NT2/D1 (cell line): ENCODE measurements at places on chromosomes 16 and 17.

DNA sequence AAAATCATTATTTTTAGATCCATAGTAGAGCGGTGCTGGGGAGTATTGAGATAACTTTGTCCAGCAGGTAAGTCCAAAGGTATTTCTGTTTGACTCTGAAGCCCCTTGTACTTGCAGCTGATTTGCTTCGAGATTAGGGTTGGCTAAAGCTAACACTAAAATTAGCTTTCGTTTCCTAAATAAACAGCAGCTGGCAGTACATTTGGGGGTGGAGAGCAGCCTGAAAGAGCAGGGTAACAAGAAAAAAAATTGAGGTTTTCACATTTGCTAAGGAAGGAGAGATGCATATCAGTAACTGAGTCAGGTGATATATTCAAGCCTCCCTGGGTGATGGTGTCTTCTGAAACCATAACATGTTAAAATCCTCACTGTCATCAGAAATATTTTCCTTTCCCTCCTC lies 37.4 kb upstream of the TMC5 start:
- DNase-seq = no peak

- DNase-seq = no peak
Measured at GRCh38 chr16:7343243-7343642, 10.6 kb downstream of the RBFOX1 start.

DNA sequence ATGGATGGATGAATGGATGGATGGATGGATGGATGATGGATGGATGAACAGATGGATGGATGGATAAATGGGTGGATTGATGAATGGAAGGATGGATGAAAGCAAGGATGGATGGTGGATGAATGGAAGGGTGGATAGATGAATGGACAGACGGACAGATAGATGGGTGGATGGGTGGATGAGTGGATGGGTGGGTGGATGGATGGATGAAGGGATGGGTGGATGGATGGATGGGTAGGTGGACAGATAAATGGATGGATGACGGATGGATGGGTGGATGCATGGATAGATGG lies 14.9 kb downstream of the SRL start:
- no peak for DNase-seq

DNA sequence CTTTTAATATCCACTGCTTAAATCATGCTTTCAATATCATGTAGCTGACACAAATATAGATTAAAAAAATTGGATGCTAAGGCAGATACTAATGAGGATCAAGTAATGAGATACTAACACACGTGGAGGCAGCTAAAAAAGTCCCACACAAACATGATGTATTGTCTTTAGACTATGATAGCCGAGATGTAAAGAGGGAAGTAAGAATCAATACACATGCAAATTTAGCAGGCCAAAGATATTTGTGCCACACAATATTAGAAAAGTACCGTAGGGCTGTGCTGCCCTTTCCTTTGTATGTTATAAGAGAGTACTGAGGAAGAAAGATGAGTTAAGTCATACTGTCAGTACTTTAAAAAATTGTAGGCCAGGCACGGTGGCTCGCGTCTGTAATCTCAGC lies 51.4 kb upstream of the STAC2 start:
- no peak for DNase-seq

- DNase-seq = no peak
Measured at GRCh38 chr16:87572959-87573358, 29.3 kb upstream of the JPH3 start.

- DNase-seq = no peak
Measured at GRCh38 chr17:36994438-36994837, 45.7 kb downstream of the AATF start.

DNA sequence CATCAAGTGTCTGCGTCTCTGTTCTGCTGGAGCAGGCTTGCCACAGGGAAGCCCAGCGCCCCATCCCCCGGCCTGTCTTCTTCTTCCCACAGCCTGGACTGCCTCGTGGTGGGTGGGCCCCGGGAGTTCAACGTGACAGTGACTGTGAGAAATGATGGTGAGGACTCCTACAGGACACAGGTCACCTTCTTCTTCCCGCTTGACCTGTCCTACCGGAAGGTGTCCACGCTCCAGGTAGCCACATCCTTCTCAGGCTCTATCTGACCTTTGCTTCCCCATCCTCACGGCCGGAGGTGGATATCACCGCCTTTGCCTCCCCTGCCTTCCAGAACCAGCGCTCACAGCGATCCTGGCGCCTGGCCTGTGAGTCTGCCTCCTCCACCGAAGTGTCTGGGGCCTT lies 29.8 kb upstream of the ITGAX start:
- no peak for DNase-seq

GRCh38 chr16:56860226-56861020 lies 4.6 kb upstream of the SLC12A3 start:
- no peak for DNase-seq

- no peak for DNase-seq
Measured at GRCh38 chr16:16928532-16929109, 542.1 kb downstream of the XYLT1 start.

GRCh38 chr16:89805136-89805905 lies 11.1 kb downstream of the FANCA start:
- no peak for DNase-seq

DNA sequence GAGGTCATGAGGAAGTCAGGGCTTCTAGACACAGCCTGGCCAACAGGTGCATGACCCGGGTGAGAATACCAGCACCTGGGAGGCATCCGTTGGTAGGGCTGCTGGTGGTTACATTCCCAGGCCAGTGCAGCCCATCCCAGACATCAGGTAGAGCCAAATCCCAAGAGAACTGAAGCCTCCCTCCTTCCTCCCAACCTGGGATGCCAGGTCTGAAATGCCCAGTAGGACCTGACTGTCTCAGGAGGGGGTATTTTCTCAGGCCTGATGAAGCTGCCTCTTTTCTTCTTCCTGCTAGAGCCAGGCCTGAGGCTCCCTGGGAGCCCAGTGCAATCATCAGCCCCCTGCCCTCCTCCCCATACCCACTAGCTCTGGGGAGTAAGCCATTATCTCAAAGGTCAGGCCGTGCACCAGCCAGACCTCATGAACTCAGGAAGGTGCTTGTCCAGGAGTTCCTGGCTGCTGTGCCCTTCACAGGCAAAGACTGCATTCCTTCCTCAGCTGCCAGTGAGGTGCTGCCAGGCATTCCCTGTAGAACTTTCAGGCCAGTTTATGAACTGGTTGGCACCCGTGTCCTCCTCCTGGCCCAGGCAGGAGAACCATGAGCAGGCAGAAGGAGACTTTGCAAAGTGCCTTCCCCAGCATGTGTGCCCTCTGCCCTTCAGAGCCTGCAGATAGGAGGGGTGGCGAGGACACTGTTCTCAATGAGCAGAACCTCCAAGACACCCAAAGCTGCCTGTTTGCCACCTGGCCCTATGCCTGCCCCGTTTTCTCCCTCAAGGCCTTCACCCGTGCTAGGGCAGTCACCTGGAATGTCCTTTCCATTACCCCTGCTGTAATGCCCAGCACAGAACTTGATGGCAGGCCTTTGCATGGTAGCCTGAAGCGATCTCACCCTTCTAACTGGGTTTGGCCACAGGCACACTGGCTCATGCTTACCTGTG lies 7.6 kb downstream of the TBX2 start:
- no peak for DNase-seq

DNA sequence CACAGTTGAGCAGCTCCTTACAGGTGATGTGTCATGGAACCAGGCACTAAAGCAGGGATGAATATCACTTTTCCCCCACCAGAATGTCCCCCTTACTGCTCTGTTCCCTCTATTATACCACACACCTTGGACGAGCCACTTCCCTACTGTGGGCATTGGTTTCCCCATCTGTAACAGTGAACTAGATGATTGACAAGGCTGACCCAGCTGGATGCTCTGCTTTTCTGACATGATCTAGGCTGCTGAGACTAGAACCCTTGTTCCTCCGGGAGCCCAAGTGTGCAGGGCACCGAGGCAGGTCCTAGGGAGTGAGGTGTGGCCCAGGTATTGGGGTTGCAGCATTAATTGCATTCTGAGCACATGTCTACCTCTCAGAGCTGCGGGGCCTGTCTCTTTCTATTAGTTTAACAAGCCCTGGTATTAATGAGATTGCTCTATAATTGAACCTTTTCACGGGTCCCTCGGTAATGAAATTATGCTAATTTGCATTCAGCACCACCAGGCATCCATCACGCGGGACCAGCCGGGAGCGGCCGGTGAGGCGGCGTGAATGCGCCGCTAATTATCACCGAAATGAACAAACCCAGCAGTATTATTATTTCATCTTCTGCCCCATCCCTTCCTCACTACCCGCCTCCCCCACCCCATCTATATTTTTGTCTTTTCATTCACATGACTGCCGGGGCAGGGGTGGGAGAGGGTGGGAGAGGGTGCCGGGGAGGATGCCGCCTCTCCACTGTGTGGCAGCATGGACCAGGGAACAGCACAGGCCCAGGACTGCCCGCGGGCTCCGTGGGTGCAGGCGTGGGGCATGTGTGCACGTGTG lies 121.1 kb downstream of the CYLD start:
- DNase-seq = no peak

DNA sequence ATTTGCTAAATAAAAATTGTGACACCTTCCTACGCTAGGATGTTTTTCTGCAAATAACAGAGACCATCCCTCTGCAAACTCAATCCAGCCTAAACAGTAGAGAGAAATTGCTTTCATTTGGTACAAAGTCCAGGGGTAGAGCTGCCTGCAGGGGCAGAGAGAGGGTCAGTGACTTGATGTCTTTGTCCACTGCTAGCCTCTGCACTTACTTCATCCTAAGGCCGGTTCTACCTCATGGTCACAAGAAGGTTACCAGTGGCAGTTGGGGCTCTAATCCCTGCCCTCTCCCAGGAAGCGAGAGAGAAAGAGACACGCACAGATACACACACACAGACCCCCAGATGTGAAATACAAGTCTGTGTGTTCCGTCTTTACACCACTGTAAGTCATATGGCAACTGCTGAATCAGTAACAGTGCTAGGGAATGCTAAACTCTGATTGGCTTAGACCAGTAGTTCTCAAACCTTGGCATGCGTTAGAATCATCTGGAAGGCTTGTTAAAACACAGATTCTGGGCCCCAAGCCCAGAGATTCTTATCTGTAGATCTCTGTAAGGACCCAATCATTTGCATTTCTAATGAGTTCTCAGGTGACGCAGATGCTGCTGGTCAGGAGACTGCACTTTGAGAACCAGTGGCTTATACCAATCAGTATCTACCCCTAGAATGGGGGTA lies 13.1 kb upstream of the LPCAT2 start:
- no peak for DNase-seq

GRCh38 chr16:26129997-26130396 lies 438.2 kb downstream of the HS3ST4 start:
- DNase-seq = no peak

GRCh38 chr16:85955566-85955965 lies 56.6 kb downstream of the IRF8 start:
- DNase-seq = no peak

DNA sequence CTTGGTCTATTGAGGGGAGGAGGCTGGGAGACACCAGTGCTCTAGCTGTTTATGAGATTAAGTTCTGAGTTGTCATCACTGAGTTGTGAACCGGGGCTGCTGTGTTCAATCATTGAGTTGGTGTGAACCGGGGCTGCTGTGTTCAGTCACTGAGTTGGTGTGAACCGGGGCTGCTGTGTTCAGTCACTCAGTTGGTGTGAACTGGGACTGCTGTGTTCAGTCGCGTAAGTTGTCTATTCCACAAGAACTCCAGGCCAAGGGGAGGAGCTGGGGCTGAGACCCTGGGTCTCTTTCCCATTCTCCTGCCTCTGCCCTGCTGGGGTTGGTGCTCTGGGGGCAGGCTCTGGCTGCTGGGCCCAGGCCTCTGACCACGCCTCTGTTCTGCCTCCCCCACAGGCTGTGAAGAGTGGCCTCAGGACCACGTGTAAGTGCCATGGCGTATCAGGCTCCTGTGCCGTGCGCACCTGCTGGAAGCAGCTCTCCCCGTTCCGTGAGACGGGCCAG lies 24.5 kb downstream of the WNT9B start:
- DNase-seq = no peak

- no peak for DNase-seq
Measured at GRCh38 chr17:15264542-15264941, 584 bp downstream of the PMP22 start.

DNA sequence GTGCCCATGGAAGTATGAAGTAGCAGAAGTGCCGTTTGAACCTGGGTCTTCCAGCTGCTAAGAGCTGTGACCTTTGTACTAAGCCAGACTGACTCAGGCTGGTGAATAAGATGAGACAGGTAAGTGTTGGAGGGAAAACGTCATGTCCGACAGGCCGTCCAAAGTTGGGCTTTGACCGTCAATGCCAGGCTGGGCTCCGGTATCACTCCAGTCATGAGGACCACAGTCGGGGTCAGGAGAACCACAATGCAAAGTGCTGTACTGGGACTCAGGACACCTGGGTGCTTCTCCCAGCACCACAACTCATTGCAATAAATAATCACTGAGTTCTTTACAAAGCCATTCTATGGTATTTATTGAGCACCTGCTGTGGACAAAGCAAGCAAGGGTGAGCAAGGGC lies 268.6 kb downstream of the HAPSTR1 start:
- no peak for DNase-seq

DNA sequence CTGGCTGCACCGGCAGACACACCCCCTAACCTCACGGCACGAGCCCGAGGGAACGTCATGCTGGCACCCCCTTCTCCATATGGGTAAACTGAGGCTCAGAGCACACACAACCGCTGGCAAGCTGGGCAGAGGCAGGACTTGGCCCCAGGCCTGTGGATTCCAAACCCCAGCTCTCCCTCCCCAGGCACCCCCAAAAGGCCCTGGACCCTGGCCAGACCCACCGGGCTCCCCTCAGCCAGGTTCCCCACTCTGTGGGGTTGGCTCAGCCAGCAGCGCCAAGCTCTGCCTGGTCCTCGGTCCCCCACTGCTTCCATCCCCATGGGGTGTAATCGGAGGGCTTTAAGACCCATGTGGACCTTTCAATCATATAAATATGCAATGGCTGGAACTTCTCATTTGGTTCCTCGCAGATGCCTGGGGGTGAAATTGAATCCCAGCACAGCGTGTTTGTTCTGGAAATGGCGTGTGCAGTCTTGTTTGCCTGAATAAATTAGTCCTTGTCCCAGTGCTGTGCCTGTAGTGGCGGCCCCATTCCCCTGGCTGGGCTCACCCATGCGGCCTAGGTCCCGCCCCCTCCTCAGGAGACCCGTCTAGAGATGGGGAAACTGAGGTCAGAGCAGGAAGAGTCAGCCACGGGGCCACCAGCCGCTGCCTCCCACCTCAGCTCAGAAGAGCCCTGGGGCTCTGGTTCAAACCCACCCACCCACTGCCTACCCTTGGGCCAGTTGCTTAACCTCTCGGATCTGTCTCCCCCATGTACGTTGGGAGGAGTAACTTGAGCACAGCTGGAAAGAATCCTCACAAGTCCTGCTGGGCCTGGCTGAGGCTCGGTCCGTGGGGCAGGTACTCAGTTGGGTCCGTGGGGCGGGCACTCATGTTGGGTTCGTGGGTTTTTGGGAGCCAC lies 57.3 kb downstream of the ZFPM1 start:
- DNase-seq = no peak

DNA sequence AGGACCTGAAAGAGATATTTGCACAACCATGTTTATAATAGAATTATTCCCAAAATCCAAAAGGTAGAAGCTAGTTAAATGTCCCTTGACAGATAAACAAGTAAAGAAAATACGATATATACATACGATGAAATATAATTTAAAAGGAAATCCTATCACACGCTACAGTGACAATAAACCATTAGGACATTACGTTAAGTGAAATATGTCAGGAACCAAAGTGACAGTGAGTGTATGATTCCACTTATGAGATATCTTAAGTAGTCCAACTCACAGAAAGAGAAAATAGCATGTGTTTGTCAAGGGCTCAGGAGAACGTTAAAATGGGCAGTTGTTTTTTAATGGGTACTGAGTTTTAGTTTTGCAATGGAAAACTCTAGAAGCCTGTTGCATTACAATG lies 212.7 kb upstream of the PMFBP1 start:
- no peak for DNase-seq

- DNase-seq = no peak
Measured at GRCh38 chr17:46765453-46765852, 53.0 kb downstream of the WNT3 start.

GRCh38 chr16:77540646-77541045 lies 105.8 kb upstream of the ADAMTS18 start:
- DNase-seq = no peak
